KG1 (cell line): ENCODE measurements at places on chromosomes 12 and 14.
A peak's percentile ranks its signal among the peaks of the same experiment; 100 is the strongest.

GRCh38 chr12:108646600-108647579, 13.2 kb upstream of the SELPLG start:
- no peak for DNase-seq

DNA sequence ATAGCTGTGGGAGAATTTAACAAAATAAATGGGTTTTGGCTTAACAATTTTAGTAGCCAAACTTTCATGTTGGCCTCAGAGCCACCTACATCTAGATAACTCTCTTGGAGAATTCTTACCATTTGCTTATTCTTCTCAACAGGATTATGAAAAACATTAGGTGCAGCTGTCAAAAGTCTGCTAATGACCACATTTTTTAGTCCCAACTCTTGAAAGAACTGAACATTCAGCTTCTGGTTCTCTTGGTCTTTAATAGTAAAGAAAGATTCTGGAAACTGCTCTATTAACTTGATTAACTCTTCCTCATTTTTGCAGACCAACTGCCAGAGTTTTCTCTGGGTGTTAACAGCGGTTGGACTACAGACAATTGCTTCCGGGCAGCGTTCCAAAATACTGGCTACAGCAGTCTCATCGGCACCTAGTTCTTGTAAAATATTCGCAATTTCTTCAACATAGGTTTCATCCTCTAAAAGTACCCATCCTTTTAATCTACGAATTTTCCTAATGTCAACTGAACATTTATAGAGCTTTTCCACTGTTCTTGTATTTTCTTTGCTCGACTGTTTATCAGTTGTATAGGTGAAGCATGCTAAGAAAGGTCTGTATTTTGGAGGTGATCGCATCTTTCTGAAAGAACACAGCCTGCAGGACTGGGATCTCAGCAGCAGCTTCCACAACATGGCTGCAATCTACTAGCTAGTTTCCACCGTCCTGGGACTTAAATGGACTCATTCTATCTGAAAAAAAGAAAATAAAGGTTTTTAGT, 8.7 kb downstream of the MTERF2 start:
- DNase-seq: no peak

- no peak for DNase-seq
These were observed 467.1 kb downstream of the ATP23 start for GRCh38 chr12:58408516-58408915.

- no peak for DNase-seq
These were observed 81.0 kb upstream of the PTHLH start for GRCh38 chr12:28053564-28053963.

DNA sequence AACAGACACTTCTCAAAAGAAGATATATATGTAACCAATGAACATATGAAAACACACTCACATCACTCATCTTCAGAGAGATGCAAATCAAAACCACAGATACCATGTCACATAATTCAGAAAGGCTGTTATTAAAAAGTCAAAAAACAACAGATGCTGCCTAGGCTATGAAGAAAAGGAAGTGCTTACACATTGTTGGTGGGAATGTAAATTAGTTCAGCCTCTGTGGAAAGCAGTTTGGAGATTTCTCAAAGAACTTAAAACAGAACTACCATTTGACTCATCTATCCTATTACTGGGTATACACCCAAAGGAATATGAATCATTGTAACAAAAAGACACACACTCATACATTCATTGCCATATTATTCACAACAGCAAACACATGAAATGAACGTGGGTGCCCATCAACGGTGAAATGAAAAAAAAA, 35.1 kb downstream of the EIF2S3B start:
- no peak for DNase-seq

- DNase-seq: no peak
These were observed 119.7 kb upstream of the HIF1A start for GRCh38 chr14:61575551-61576150.

DNA sequence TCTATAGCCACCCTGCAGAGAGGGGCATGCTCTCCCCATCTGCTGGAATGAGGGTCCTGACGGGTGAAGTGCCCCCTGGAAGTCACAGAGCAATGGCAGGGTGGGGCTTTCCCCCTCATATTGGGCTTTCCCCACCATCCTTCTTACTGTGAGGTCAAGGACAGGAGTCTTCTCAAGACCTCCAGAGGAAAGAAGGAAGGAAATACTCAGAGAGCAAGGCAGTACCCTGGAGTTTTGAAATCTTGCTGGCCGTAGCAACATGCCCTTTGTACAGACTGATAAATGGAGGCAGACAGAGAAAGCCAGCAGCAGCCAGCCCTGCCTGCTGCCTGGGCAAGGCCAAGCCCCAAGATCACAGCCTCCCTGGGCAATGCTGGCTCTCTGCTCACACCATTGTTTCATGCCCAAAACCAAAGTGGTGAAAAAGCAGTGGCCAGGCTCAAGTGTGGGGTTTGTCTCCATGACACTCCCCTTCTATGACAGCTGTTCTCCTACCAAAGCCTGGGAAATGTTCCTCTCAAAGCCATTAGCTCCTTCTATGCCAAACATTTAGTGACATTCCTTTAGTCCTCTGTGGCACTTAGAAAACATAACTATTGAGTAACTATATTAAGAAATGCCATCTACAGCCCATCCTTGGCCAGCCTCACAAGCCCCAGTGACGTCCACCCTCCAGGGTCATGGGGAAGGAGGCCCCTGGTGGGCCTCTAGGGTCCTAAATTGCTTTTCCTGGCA, 13.2 kb upstream of the ITPK1 start:
- no peak for DNase-seq

DNA sequence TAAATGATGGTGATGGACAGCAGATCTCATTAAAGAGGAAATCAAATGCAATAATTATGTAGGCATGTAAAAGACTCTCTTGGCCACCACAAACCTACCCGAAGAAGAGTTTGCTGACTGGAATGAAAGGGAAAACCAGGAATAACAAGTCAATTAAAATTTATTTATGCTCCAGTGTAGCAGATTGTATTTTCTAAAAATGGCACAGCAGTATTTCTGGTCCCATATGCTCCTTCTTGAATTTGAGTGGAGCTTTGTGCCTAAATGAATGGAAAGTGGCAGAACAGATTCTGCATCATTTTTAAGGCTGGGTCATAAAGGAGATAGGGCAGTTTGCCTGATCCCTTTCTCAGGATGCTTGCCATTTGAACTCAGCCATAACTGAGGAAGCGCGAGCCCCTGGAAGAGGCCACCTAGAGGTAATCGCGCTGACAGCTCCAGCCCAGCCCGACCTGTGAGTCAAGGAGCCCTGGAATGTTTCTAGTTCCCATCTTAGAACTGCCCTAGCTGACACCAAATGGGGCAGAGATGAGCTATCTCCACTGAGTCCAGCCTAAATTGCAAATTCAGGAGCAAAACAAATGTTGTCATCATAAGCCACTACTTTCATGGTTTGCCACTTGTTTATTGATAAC, 229.2 kb upstream of the TMTC1 start:
- DNase-seq: no peak

- no peak for DNase-seq
These were observed 15.9 kb downstream of the FAM181A start for GRCh38 chr14:93943052-93943451.

DNA sequence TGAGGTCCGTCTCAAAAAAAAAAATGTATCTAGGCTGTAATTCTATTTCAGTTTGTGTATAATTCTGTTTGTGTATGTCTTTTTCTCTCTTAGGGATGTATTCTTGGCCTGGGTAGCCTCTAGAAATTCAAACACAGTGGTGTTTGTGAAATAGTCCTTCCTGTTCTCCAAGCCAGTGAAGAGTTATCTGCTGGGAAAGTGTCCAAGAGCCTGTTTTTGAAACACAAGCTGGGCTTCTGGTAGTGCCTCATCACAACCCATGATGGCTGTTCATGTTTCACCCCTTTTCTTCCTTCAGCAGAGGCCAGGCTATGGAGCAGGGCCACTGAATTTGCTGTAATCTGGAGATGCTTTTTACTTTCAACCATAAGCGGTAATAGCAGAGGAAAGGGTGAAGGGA, 14.7 kb downstream of the METTL3 start:
- DNase-seq: no peak

GRCh38 chr12:128316078-128316477, 49.1 kb downstream of the TMEM132C start:
- DNase-seq: no peak

DNA sequence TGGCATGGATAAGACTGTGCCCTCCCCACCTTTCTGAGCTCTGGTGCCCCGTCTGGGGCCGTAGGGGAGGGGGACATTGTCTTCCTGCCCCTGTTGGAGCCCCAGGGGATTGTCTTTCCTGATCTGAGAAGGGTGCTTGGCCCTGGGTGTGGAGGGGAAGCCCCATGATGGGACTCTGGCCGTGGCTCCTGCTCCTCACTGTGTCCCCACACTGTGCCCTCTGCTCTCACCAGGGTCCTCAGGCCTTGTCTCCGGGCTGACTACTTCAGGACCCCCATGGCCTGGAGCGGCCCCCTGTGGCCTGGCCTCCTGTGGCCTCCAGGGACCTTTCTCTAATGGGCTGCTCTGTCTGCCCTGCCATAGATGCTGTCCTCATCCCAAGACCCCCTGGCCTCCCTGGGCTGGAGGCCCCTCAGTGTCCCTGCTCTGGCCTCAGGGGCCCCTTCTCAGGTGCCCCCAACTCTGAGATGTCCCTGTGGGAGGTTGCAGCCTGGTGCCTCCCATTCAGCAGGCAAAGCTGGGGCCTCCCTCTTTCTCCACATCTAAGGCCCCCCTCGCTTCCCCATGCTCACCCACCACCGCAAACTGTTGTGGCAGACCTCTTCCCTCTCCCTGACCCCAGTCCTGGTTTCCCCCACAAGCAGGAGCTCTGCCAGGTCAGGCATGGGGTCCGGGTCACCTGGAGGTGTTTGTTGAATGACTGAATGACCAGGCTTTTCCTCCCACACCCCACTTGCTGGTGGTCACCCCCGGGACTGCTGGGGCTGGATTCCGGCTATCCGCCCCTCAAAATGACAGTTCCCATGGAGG, 4.0 kb downstream of the KIF26A start:
- DNase-seq: no peak

DNA sequence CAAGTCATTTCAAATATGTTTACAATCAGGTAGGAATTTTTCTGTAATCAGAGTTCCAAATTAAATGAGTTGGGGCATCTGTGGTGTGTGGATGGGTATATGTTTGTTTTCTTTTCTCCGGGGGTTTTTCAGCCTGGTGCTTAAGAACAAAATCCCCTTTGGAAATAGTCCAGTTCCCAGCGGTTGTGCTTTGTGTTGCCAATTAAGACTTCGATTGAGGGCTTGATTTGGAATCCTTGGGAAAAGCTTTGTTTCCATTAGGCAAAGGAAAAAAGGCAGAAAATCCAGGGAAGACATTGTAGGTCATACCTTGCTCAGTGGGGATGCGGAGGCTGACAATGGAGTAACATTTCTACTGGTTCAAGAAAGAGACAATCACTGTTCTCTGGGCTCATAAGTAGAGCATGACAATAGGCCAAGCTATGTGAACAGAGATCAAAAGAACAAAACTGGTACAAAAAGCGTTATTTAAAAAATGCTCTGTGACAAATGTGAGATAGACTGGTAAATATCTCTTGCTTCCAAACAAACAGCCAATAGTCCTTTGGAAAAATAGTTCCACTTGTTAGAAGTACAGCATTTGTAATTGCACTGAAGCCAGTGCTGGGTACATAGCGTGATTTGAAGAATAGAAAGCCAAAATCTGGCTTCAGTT, 79.7 kb downstream of the EML1 start:
- no peak for DNase-seq

DNA sequence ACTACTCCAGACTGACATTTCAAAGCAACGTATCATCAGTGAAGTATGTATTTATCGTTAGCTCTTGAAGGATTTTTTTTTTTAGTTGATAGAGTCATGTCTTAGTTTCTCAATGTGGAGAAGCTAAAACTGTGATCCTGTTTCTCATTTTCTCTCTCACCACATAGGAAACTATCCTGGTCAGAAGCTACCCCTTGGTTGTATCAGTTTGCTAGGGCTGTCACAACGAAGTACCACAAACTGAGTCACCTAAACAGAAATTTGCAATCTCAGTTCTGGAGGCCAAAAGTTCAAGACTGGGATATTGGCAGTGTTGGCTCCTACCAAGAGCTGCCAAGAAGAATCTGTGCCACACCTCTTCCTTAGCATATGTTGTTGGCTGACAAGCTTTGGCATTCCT, 369.1 kb downstream of the RGS6 start:
- DNase-seq: no peak

- DNase-seq: no peak
These were observed 170.9 kb downstream of the DUSP6 start for GRCh38 chr12:89181271-89181920.

- peak; percentile 82 for DNase-seq
These were observed 32.6 kb upstream of the CD9 start for GRCh38 chr12:6167327-6168280.

- DNase-seq: no peak
These were observed 3.7 kb upstream of the AQP6 start for GRCh38 chr12:49969027-49969426.

GRCh38 chr12:69688471-69689427, 10.4 kb downstream of the BEST3 start:
- DNase-seq: peak; percentile 58

- DNase-seq: no peak
These were observed 3.7 kb downstream of the OR10G2 start for GRCh38 chr14:21631084-21631483.

- no peak for DNase-seq
These were observed 54.9 kb downstream of the SPATS2 start for GRCh38 chr12:49422114-49422513.

DNA sequence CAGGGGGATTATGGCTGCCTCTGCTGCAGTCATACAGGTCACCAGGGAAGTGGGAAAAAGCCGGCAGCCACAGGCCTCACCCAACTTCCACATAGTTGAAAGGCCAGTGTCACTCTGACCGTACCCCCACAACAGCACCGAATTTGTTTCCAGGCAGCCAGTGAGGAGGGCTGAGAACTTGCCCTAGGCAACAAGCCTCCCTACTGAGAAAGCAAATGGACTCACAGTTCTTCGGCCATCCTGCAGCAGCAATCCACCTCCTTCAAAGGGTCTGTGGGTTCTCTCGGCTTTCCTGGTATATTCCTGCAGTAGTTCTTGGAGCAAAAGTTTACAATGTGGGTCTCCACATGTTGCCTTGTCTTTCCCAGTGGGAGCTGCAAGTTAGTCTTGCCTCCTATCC, 251.3 kb downstream of the ETNK1 start:
- no peak for DNase-seq

DNA sequence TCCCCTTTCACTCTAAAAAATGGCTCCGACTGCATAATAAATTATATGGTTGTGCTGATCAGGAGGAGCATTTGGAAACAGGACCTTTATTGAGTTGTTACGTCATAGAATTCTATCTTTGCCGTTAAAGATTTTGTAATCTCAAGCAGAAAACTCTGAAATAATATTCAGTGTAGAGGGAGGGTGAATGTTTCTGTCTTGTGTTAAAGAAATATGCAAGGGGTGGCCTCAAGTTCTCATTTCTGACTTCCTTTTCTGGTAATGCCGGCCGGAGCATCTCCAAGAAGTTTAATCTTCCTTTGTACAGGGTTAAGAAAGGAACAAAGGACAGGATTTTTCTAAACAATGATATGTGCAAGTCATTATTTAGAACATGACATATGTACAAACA, 165.1 kb downstream of the SLC38A4 start:
- DNase-seq: no peak

DNA sequence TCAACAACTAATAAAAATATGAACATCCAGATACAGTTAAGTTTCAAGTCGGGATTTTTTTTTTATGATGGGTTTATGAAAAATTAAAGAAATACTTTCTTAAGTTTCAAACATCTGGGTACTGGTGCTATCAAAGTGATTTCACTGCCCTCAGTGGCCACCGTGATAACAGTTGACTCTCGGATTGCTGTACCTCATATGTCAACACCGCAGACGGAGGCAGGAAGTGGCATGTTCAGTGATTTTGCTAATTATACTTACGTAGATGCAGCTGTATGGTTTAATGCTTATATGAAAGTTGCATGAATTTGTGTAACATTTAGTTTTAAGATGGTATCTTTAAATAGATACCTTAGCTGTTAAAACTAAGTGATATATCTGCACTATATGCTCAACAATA, 20.8 kb upstream of the FBLN5 start:
- DNase-seq: no peak
